ENCODE measurements at places on chromosomes 2 and 18.

GRCh38 chr18:48831113-48831759, 119.5 kb downstream of the SMAD7 start:
- no peak for DNase-seq

- DNase-seq = no peak
Measured at GRCh38 chr2:165618806-165619205, 149.3 kb downstream of the CSRNP3 start.

- no peak for DNase-seq
Measured at GRCh38 chr2:145652036-145652435, 1132.1 kb upstream of the ZEB2 start.

GRCh38 chr2:20135631-20136050, 84.2 kb upstream of the LAPTM4A start:
- DNase-seq = peak; percentile 87

Measured in ELF-1 (cell line).